ENCODE measurements at places on chromosomes 5 and 9. TPM values are rescaled to one million over a fixed set of nuclear protein-coding genes. Genes with fewer than 3 reads are reported as not detected.

ZNG1A gene
- total RNA-seq, result 78.5 TPM

CNOT8 gene
- 41.2 TPM for total RNA-seq

PRUNE2 gene
- under 0.01 TPM for total RNA-seq

ACOT12 gene
- not detected for total RNA-seq

C9 gene
- total RNA-seq, result not detected

PCDHGC3 gene
- total RNA-seq, result 9.5 TPM

PCDHAC2 gene
- total RNA-seq, result 16.8 TPM

MEIKIN gene
- total RNA-seq, result not detected

FASTKD3 gene
- 5.8 TPM for total RNA-seq

PCDHB16 gene
- total RNA-seq, result not detected

IFNK gene
- total RNA-seq, result not detected

CRB2 gene
- total RNA-seq, result not detected

IRX1 gene
- total RNA-seq, result 5.2 TPM

ARHGEF39 gene
- 0.13 TPM for total RNA-seq

ACTBL2 gene
- under 0.01 TPM for total RNA-seq

PPP3R2 gene
- total RNA-seq, result not detected

NR4A3 gene
- total RNA-seq, result not detected

DRD1 gene
- total RNA-seq, result not detected

CCDC69 gene
- total RNA-seq, result 1.7 TPM

NDUFAF2 gene
- total RNA-seq, result 48.6 TPM

IL3 gene
- not detected for total RNA-seq

SNCAIP gene
- not detected for total RNA-seq

OGN gene
- not detected for total RNA-seq

SPRY4 gene
- 1.3 TPM for total RNA-seq

GPR150 gene
- 0.26 TPM for total RNA-seq

PCDHGA11 gene
- total RNA-seq, result 3.2 TPM

CDX1 gene
- not detected for total RNA-seq

BTNL8 gene
- not detected for total RNA-seq

PDZD2 gene
- total RNA-seq, result 1.8 TPM

PIP5K1B gene
- total RNA-seq, result 2.9 TPM

DND1 gene
- total RNA-seq, result 0.26 TPM

PCDHAC1 gene
- total RNA-seq, result 1.7 TPM

TIMD4 gene
- total RNA-seq, result not detected

ACER2 gene
- 5.9 TPM for total RNA-seq

CATSPER3 gene
- under 0.01 TPM for total RNA-seq

BRINP1 gene
- 0.13 TPM for total RNA-seq

SLC27A6 gene
- total RNA-seq, result 0.13 TPM

NUDT12 gene
- 11.6 TPM for total RNA-seq

CAVIN4 gene
- 0.53 TPM for total RNA-seq

HK3 gene
- total RNA-seq, result under 0.01 TPM

FRMPD1 gene
- total RNA-seq, result under 0.01 TPM

STPG3 gene
- not detected for total RNA-seq
